Femur (tissue), 1 donor: ENCODE measurements at places on chromosomes 12 and 14.

- no peak for DNase-seq
These were observed 113.8 kb downstream of the KCNK10 start for GRCh38 chr14:88209273-88209672.

- DNase-seq: no peak
These were observed 93.9 kb upstream of the EGLN3 start for GRCh38 chr14:34044666-34045306.

DNA sequence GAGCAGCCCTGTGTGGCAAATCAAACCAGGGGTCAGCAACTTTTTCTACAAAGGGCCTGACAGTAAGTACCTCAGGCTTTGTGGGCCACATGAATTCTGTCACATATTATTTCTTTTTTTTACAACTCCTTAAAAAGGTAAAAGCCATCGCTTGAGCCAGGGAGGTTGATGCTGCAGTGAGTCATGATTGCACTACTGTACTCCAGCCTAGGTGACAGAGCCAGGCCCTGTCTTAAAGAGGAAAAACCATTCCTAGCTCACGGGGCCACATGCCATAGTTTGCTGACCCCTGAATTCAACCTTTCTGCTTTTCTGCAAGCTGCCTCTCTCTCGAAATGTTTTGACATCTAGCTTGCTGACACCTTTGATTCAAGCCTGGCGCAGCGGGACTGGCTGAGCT is 55.1 kb upstream of the CORO1C start:
- DNase-seq: no peak

DNA sequence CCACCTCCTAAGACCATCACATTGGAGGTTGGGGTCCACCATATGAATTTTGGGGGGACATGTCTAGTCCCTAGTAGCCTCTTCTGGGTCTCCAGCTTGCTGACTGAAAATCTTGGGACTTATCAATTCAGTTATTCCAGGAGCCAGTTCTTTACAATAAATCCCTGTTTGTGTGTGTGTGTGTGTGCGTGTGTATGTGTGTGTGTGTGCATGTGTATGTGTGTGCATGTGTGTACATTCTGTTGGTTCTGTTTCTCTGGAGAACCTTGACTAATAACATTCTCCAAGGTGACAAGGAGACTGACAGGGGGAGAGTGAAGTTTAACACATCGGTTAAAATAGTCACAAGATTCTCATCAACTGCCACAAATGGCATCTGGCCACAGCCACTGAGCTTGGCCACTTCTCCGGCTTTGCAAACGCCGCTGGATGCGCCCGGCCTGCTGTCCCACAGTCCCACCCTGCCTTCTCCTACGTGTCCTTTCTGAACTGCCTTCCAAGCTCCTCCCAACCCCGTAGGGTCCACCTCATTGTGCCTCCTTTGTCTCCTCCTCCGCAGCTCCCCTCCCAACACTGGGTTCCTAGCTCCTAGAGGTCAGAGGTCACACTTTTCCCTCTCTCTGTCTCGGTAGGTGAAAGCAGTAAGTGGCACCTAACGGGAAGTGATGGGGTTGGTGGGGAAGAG is 88.1 kb upstream of the DIO3 start:
- no peak for DNase-seq

- no peak for DNase-seq
These were observed 17.3 kb downstream of the SLC25A47 start for GRCh38 chr14:100340423-100340813.

GRCh38 chr14:100602621-100603230 is 15.5 kb upstream of the BEGAIN start:
- DNase-seq: no peak

DNA sequence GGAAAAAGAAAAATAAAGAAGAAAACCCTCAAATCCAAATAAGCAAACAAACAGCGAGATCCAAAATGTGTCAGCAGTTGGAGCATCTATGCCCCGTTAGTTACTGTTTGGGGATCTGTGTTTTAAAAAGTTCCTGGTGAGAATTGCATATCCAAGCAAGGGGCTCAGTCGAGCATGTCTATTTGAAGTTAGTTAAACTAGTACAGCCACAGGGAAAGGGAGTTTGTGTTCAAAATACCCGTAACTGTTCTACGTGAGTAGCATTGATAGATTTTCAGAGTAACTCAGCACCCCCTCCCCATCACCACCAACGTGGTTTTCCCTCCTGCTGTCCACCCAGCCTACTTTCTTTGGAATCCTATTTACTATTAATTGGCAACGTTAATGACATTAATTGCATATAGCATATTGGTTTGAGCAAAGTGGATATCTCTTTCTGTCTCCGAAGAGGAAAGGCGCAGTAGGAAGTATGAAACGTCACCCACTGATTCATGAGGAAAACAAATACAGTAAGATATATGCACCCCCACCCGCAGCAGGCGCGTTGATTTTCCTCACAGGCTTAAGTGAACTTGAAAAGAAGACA is 1.5 kb downstream of the NPAS3 start:
- DNase-seq: peak; percentile 19

DNA sequence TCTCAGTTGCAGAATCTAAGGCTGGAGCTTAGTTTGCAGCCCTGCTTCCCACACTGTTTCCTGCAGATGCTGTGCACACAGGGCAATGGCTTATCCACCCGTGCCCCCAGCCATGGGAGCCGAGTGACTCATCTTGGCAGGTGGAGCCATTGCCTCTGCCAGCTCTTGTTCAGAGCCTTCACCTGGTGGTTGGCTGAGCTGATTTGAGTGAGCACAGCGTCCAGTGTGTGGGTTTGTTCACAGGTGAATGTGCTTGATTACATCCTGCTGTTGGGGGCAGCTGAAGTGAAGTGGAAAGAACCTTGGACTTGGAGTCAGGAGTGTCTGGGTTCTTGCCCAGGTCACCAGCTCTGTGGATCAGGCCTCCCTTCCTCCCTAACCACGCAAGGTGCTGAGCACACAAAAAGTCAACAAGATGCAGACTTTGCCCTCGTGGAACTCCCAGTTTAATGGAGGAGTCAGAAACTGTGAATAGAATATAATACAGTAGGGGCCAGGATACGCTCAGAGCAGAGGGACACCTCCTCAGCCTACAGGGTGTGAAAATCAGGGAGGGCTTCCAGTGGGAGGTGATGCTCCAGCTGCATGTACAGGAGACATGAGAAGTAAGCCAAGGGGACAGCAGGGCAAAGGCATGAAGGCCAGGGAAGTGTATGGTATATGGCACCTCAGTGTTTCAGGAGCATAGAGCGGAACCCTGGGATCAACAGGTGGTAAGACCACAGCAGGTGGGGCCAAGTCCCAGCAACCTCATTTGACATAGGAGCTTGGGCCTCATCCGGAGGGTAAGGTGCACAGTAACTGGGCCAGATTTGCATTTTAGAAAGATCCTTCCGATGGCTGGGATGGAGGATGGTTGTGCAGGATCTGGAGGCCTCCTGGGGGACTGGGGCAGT is 22.8 kb downstream of the JDP2 start:
- DNase-seq: peak; percentile 51

GRCh38 chr12:108914121-108914531 is 34.2 kb downstream of the DAO start:
- peak; percentile 48 for DNase-seq

- DNase-seq: no peak
These were observed 195.6 kb downstream of the CHST11 start for GRCh38 chr12:104652358-104652757.

- no peak for DNase-seq
These were observed 231.7 kb downstream of the ADAMTS20 start for GRCh38 chr12:43320281-43320680.

DNA sequence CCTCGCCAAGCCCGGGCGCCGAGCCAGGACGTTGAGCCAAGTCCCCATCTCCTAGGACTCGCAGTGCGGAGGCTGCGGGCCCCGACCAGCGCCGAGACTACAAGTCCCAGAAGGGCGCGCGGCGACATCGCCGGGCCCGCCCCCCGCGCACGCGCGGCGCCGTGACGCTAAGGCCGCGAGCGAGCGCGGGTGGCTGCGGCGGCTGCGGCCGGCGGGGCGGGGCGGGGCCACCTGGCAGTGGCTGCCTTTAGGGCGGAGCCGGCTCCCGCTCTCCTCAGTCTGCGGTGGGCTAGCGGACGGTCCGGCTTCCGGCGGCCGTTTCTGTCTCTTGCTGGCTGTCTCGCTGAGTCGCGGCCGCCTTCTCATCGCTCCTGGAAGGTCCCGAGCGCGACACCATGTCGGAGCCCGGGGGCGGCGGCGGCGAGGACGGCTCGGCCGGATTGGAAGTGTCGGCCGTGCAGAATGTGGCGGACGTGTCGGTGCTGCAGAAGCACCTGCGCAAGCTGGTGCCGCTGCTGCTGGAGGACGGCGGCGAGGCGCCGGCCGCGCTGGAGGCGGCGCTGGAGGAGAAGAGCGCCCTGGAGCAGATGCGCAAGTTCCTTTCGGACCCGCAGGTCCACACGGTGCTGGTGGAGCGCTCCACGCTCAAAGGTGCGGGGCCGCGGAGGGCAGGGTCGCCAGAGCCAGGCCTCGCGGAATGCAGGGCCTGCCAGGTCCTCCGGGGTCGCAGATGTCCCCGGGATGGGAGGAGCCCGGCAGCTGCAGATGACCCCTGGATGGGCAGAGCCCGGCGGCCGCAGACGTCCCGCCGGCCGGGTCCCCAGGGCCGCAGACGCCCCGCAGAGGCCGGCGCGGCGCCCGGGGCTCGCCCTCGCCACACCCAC is at the start of gene DYNC1H1:
DYNC1H1 (plus strand) TSS at position 277 of the 884 bp plus-strand sequence; CDS start at position 396, 119 bp downstream.
- peak; percentile 97 for DNase-seq

DNA sequence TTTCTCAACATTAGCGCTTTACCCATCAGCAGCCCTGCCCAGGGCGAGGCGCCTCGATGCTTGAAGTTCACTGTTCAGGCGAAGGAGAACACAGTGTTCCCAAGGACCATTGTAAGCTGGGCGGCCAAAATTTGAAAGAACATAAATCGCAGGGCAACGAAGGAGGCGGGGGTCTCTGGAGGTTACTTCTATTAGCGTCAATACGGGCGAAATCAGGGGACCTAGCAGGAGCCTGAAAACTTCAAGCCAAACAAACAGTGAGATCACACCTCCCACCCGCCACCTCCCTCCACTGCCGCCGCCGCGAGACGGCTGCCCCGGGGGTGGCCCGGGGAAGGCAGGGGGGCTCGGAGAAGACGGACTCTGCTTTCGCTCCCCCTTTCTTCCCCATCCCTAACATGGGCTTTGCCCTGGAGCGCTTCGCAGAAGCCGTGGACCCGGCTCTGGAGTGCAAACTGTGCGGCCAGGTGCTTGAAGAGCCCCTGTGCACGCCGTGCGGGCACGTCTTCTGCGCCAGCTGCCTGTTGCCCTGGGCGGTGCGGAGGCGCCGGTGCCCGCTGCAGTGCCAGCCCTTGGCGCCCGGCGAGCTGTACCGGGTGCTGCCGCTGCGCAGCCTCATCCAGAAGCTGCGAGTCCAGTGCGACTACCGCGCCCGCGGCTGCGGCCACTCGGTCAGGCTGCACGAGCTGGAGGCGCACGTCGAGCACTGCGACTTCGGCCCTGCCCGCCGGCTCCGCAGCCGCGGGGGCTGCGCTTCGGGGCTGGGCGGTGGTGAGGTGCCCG is at the start of gene PDZRN4:
PDZRN4 (plus strand) TSS at position 263 of the 783 bp plus-strand sequence.
- peak; percentile 56 for DNase-seq

- DNase-seq: no peak
These were observed 40.1 kb upstream of the STAB2 start for GRCh38 chr12:103546959-103547358.

DNA sequence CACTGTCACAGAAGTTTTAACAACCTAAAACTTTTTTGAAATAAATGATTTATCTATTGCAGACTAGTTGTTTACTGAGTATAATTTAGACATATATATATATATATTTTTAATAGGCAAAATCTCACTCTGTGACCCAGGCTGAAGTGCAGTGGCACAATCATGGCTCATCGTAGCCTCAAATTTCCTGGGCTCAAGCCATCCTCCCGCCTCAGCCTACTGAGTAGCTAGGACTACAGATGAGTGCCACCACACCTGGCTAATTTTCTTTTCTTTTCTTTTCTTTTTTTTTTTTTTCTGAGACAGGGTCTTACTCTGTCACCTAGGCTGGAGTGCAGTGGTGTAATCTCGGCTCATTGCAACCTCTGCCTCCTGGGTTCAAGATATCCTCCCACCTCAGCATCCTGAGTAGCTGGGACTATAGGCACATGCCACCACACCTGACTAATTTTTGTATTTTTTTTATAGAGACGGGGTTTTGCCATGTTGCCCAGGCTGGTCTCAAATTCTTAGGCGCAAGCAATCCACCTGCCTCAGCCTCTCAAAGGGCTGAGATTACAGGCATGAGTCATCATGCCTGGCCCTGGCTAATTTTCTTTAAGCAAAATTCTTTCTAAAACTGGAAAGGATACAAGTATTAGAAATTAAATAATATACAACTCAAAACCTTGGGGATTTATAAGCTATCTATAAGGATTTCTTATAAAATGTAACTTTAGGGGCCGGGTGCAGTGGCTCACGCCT is 23.1 kb downstream of the EEA1 start:
- no peak for DNase-seq

DNA sequence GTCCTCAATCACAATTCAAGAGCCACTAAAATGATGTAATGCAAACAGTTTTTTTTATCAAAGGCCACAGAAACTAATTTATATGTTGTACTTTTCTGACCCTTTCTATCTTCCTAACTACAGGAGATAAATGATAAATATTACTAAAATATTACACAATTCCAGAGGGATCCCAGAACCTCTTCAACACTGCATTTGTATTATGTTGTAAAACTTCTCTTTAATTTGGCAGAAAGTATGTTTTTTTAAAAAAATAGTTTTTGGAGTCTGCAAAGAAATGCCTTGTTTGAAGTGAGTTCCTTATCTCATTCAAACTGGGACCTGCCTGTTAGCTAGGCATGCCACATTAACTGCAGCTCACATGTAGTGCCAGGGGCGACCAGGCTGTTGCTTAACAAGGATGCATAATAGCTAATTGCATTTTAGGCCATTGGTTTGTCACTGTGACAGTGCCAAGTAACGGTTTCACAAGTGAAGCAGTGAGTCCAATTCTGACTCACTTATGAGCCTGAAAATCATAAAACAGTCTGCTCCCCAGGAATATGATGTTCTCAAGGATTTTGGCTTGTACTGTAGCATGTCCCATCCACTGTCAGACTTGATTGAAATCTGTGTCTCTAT is 266.9 kb downstream of the KTN1 start:
- no peak for DNase-seq

DNA sequence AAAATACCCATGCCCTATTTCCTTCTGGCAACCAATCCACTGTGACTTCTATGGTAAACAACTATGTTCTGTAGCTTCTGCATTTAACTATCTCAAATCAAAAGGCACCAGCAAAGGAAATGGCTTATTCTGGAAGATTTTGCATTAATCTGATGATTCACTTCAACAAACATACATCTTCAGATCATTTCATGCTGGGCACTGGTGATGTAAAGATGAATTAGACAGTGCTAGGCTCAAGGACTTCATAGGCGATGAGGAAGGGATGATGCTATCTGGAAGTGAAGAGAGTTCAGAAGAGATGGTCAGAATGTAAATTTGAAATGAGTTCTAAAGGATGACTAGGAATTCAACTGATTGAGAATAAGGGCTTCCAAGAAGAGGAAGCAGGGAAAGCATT is 363.3 kb downstream of the PAWR start:
- DNase-seq: no peak

GRCh38 chr14:101294136-101294535 is 267.2 kb upstream of the DIO3 start:
- no peak for DNase-seq
